Stimulated activated CD4-positive, alpha-beta T cell treated with anti-CD3 and anti-CD28 coated beads, Interleukin-1b, Interleukin-23, amount 100 ng/mL, for 48 hours (primary cell): ENCODE measurements at places on chromosomes 3 and 15.

DNA sequence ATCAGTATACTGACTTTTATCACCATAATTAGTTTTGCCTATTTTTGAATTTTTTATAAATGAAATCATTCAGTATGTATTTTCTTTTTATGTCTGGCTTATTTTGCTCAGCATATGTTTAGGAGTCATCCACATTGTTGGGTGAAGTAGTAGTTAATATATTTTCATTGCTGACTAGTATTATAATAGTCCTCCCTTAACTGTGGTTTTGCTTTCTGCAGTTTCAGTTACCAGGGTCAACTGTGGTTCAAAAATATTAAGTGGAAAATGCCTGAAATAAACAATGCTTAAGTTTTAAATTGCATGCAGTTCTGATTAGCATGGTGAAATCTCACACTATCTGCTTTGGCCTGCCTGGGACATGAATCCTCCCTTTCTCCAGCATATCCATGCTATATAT, 39.5 kb upstream of the PRR23C start:
- no peak for DNase-seq

- no peak for DNase-seq
Measured at GRCh38 chr3:149245738-149246451, 24.3 kb upstream of the CP start.

DNA sequence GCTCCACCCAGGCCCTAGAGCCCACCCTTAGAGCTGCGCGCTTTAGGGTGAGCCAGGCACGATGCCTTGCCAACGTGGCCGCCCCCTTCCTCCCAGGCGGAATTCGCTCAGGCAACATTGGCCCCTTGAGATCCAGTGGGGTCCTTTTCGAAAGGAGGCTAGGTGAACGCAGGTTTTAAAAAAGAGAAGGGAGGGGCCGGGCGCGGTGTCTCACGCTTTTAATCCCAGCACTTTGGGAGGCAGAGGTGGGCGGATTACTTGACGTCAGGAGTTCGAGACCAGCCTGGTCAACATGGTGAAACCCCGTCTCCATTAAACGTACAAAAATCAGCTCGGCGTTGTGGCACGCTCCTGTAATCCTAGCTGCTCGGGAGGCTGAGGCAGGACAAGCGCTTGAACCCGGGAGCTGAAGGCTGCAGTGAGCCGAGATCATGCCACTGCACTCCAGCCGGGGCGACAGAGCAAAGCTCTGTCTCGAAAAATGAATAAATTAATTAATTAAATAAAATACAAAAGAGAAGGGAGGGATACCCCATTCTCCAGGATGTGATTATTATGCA, 984 bp upstream of the RPP25 start:
- DNase-seq, result no peak

DNA sequence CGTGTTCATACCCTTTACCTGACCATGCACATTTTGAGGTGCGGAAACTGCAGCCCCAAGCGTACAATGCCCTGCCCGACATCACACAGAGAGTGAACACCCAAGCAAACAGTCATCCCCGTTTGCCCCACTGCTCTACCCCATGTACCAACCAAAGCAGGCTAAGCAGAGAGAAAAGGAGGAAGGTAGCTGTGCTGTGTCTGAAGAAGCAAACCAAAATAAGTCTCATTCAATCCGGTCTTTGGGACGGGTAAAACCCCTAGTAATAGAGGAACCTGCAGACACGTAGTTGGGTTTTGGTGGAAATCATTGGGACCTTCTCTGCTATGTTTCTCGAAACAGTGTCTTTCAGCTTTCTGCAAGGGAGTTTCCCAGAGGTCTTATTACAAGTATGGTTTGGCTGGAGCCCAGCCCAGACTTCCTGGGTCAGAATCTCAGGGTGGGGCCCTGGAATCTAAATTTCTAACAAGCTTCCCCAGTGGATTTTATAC, 164.6 kb upstream of the HES1 start:
- no peak for DNase-seq

DNA sequence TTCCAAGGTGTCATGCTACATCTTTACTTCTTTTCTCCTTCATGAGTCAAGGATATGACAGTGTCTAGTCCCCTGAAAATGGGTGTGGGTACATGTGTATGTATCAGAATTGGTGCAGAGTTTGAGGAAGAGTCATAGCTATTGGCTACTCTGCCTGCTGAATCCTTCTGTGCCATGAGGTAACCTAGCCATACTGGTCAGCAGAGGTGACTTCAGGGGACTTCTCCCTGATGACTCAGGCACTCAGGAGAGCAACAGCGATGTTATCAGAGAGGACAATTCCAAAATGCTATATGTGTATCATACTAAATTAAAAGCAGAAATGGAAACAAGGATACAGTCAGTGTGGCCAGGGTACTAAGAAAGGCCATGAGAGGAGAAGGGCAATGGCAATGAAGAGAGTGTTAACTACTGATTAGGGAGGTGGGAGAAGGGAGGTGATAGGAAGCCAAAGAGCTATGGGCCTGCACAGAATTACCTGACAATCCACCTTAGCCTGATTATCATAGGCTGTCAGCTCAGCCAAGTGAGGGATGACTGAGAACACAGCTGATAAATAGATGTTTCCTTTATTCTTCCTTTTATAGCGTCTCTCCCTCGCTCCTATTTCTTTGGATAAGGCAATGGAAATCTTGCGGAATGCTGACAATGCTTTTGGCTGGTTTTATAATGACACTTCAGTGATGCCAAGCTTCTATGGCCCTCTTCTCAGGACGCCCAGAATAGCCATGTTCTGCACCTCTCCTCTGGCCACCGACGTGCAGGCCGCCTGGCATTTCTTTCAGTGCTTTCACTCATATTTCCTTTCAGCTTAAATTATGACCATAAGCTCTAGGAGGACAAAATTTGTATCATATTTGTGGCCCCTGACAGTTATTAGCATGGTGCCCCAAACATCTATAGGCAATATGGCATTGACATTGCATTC, 90.6 kb downstream of the FGF12 start:
- DNase-seq, result no peak

- no peak for DNase-seq
Measured at GRCh38 chr3:177041730-177042551, 155.3 kb downstream of the TBL1XR1 start.

DNA sequence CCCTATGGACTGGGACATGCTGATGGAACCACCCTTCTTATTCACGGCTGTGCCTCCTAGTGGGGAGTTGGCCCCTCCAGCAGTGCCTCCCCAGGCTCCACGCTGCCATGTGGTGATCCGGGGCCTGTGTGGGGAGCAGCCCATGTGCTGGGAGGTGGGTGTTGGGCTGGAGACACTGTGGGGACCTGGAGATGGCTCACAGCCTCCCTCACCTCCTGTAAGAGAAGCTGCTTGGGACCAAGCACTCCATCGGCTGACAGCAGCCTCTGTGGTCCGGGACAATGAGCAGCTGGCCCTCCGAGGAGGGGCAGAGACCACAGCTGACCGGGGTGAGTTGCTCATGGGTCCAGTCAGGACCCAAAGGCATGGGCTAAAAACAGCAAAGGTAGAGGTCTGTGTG, 9.1 kb downstream of the ALG3 start:
- no peak for DNase-seq

GRCh38 chr15:35721751-35722150, 175.8 kb upstream of the DPH6 start:
- DNase-seq, result no peak
